Cerebellum (tissue), 4 donors: ENCODE measurements at places on chromosomes 3 and 15.

- DNase-seq = no peak
Measured at GRCh38 chr3:126827121-126827520, 123.1 kb downstream of the CHCHD6 start.

GRCh38 chr3:157606852-157607197 is 103.6 kb upstream of the VEPH1 start:
- DNase-seq = no peak

DNA sequence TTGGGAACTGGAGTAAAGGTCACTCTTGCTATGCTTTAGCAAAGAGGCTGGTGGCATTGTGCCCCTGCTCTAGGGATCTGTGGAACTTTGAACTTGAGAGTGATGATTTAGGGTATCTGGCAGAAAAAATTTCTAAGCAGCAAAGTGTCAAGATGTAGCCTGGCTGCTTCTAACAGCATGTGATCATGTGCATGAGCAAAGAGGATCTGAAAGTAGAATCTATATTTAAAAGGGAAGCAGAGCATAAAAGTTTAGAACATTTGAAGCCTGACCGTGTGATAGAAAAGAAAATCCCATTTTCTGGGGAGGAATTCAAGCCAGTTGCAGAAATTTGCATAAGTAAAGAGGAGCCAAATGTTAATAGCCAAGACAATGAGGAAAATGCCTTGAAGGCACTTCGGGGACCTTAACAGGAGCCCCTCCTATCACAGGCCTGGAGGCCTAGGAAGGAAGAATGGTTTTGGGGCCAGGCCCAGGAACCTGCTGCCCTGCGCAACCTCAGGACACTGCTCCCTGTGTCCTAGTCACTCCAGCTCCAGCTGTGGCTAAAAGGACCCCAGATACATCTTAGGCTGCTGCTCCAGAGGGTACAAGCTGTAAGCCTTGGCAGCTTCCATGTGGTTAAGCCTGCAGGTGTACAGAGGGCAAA is 212.2 kb upstream of the LINGO1 start:
- no peak for DNase-seq

DNA sequence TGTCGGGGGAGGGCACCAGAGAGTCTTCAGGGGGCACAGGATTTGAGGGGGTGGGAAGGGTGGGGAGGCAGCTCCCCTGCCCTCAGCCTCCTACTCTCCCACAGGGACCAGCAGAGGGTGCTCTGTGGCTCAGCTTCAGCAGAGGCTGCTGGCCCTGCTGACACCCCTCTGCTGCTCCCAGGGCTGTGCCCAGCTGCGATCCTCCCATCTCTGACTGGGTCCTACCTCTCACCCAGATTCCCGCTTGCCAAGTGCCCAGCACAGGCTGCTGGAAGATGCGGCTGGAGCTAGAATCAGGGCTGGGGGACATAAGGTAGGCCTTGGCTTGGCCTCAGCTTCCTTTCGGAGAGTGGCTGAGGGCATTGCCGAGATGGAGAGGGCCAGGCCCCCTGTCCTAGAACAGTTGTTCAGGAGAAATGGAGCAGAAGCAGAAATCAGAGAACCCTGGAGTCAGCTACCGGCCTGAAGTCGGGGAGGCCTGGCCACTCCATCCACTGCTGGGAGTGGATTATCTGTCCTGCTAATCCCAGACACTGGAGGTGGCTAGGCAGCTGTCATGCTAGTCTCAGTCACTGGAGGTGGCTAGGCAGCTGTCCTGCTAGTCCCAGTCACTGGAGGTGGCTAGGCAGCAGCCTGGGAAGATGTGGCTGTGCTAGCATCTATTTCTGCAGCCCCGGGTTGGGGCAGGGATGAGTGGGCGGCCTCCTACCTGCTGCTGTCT is 3.9 kb downstream of the GRM2 start:
- no peak for DNase-seq

GRCh38 chr3:128573707-128574162 is 76.9 kb downstream of the RPN1 start:
- no peak for DNase-seq

- no peak for DNase-seq
Measured at GRCh38 chr3:132626955-132627354, 29.9 kb downstream of the ACKR4 start.

DNA sequence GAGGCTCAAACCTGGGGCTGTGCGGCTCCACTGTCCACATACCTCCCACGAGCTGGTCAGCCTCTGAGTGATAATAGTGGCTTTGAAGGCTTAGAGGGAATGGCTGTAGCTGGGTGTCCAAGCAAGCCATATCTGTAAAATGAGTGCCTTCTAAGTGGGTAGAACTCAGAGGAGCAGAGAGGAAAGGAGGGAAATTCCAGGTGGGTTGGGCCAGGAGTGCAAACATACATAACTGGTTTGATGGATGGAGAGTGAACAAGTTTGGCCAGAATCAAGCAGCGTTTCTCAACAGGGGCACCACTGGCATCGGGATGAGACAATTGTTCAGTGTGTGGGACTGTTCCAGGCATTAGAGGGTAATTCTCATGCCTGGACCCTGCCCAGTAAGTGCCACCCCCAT is 91.1 kb downstream of the ASB7 start:
- DNase-seq = no peak

GRCh38 chr3:177221744-177222143 is 24.5 kb upstream of the TBL1XR1 start:
- no peak for DNase-seq

- DNase-seq = no peak
Measured at GRCh38 chr3:181999314-181999713, 287.6 kb downstream of the SOX2 start.

DNA sequence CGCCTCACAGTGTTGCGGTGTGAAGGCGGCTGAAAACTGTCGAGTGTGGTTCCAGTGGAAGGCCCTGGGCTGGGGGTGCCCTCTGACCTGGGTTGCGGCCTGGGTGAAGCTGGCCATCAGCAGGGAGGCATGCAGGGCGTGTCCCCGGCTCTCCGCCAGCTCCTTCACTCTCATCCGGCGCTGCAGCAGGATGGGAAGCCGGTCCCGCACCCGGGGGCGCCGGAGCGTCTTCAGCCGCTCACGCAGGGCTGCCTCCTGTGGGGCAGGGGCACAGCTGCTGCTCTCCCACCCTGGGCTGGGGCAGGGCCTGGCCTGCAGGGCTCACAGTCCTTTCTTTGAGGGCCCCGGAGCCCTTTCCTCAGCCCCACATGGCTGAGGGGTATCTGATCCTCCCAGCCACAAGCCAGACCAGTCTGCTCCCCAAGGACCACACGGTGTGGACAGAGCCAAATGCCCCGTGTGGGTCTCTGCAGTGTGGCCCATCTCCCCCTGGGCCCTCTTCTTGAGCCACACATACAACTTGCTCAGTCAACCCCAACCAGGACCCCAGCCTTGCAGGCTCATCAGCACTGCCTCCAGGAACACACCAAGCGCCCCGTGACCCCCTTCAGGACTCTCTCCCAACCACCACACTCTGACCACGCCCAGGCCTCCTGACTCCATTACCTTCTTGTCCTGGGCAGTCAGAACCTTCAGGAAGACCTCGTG is 26.8 kb downstream of the SPTBN5 start:
- no peak for DNase-seq

GRCh38 chr15:52082197-52083036 is 30.2 kb downstream of the BCL2L10 start:
- DNase-seq = no peak

GRCh38 chr3:10599444-10599843 is 94.1 kb upstream of the ATP2B2 start:
- DNase-seq = no peak

DNA sequence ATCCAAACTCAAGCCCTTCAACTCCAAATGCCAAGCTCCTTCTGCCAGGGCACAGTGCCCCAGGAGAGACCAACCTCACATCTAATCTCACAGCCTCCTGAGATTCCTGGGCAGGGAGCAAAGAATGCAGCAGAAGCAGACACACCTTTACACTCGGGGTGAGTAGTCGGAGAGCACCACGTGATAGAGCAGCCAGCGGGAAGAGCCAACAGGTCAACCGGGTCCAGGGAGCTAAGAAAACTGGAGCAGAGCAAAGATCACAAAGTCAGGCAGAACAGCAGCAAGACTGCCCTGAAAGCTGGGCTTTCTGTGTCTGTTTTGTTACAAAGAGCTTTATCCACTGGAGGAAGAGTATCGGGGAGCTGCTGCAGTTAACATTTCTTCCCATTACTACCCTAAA is 4.2 kb downstream of the B3GALNT1 start:
- no peak for DNase-seq

DNA sequence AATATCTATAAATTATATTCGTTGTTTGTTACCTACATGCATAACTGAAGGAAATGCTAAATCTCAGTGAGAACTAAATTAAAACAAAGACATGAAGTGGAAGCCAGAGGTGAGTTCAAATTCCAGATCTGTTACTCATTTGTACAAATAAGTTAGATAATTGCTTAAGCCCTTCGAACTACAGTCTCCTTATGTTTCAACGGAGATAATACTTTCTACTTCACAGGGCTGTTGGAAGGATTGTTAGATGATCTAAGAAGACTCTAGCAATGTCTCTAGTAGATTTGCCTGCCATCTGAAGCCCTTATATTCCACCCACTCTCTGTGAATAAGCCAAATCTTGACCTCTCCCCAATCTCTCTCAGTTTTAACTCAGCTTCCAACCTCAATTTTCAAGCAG is 125.8 kb downstream of the P2RY1 start:
- DNase-seq = no peak

GRCh38 chr3:89368846-89369245 is 261.4 kb downstream of the EPHA3 start:
- no peak for DNase-seq

DNA sequence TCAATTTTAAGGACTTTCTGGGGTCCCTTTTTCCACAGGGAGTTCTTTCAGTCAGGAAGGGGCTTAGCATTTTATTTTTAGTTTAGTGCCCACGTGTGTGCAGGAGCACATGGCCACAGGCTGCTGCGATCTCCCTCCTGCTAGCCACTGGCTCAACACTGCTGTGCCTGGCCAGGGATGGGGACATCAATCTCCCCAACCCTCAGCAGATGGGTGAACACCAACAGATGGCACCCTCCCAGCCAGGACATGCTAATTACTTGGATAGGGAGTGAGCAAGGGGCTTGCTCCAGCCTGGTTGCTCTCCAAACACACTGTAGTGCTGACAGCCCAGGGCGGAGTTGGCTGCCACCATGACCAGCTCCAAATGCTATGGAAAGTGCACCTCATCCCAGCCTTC is 7.4 kb upstream of the RIOX2 start:
- no peak for DNase-seq

- DNase-seq = no peak
Measured at GRCh38 chr3:117736846-117737245, 1027.3 kb downstream of the TUSC7 start.

GRCh38 chr15:52518487-52519371 is 10.0 kb downstream of the MYO5A start:
- DNase-seq = no peak

DNA sequence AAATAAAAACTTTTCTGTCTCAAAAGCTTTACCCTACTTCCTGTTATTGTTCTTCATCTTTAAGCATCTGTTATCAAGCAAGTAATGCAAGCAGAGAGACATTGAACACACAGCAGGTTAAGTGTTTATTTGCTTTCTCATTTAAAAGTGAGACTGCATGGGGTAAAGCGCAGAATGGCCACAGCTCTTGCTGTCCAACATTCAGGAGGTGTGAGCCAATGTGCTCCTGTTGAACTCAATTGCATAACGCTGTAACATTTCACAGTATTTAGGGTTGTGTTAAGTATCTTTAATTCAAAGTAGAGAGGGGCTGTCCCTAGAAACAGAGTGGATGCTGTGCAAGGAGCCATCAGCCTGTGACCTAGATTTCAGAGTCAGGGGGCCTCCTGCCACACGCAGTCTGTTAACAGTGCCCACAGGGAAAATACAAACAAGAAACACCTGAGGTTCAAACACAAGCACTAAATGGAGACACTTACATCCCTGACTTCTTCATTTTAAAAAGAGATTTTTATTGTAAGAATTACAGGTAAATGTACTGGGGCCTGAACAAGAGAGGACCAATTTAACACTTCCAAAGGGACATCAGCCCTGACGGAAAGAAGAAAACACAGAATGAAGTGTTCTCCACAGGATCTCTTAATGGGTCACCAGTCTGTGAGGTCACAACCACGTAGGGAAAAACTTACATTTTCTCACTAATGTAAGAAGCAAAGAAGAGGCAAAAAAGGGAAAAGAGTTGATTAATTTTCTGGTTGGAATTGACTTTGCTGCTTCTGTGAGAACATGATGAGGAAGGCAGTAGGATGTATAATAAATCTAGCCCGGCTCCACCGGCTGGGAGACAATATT is 815.1 kb downstream of the VGLL3 start:
- no peak for DNase-seq

- DNase-seq = no peak
Measured at GRCh38 chr15:75230016-75230343, 28.2 kb upstream of the GOLGA6C start.

DNA sequence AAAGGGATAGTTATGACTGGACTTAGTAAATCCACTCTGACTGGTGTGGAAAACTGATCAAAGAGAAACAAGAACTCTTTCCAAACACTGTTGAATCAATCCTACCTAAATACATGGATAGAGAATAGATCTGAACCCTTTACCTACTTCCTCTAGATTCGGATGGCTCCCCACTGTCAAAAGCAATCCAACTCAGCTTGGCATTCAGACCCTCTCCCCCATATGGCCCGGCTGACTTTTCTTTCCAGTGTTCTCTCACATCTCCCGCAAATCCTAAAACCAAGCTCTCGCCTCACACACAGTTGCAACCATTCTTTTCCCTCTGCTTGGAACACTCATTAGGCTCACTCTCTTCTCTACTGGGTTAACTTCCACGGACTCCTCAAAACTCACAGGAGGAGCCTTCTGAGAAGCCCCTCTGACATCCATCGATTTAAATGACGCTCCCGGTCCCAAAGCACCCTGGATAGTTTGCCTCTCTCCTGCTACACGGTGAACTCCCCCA is 639 bp downstream of the SPICE1 start:
- DNase-seq = no peak

GRCh38 chr15:58694641-58695398 is 54.7 kb downstream of the ADAM10 start:
- no peak for DNase-seq

GRCh38 chr3:18224426-18224825 is 200.7 kb downstream of the SATB1 start:
- no peak for DNase-seq

DNA sequence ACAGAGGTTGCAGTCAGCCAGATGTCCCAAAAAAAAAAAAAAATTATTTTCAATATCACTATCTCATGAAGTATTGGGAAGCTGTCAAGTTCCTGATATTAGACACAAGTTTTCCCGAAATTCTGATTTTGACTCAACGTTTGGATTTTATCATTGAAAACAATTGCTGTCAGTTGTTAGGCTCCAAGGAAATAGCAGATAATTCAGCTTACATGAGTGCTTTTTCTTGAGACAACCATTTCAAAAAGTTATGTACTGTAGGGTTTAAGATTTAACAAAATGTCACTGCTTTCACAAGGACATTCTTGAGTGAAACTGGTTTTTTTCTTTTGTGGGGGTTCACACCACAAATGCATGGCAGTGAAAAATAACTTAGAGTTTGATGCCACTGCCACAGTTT is 9.3 kb upstream of the SETD5 start:
- no peak for DNase-seq

- no peak for DNase-seq
Measured at GRCh38 chr15:76684002-76684401, 221.1 kb downstream of the SCAPER start.

DNA sequence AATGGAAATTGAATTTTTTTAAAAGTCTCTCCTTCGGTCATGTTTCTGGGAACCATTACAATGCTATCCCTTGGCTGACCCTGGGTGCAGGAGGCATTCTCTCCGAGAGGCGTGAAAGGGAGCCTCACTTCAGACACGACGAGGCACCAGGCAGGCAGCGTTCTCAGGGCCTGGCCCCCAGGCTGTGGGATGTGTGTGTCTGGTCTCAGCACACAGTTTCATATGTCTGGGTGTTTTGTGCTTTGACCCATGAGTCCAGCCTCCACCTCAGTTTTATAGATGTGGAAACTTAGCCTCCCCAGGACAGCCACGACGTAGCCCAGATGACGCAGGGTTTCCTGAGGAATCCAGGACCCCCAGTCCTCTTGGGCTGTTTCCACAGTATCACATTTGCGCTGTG is 34.0 kb downstream of the FGD5 start:
- DNase-seq = no peak
